Spinal cord (tissue), 10 donors: ENCODE measurements at places on chromosomes 6 and 20. TPM values are rescaled to one million over a fixed set of nuclear protein-coding genes. Genes with fewer than 3 reads are reported as not detected.

Gene VSX1
- 0.11 TPM for total RNA-seq

Gene NFKBIL1
- total RNA-seq, result 9.8 TPM

Gene SIRPB1
- not detected for total RNA-seq

Gene RFX6
- not detected for total RNA-seq

Gene ZNF451
- total RNA-seq, result 57.2 TPM

Gene ME1
- 8.4 TPM for total RNA-seq
